ENCODE measurements at places on chromosomes 16 and 17. TPM values are rescaled to one million over a fixed set of nuclear protein-coding genes. Genes with fewer than 3 reads are reported as not detected.

Gene TNFSF12
- 12.7 TPM for total RNA-seq

Gene TBC1D28
- not detected for total RNA-seq

Gene MGAT5B
- total RNA-seq, result 0.59 TPM

Gene CSH1
- total RNA-seq, result not detected

Gene GGT6
- not detected for total RNA-seq

Gene CA7
- total RNA-seq, result not detected

Gene LRRC46
- not detected for total RNA-seq

Gene ASB16
- total RNA-seq, result not detected

Gene GNAO1
- total RNA-seq, result not detected

Gene PYY
- total RNA-seq, result not detected

Gene SPAG9
- 192 TPM for total RNA-seq

Gene AGRP
- total RNA-seq, result not detected

Gene SLC47A2
- total RNA-seq, result not detected

Gene GSDMA
- not detected for total RNA-seq

Gene BRICD5
- total RNA-seq, result 1.5 TPM

Gene TMEM132E
- not detected for total RNA-seq

Gene EFNB3
- 1.8 TPM for total RNA-seq

Gene KRTAP1-1
- 2.4 TPM for total RNA-seq

Gene G6PC1
- total RNA-seq, result not detected

Gene LRRC37A
- total RNA-seq, result 6.2 TPM

Gene TSPOAP1
- 3.8 TPM for total RNA-seq

Gene KRT20
- total RNA-seq, result not detected

Gene CCL4
- 0.36 TPM for total RNA-seq

Gene VPS4A
- total RNA-seq, result 32.6 TPM

Gene STH
- total RNA-seq, result not detected

Gene EXOC7
- total RNA-seq, result 102 TPM

Gene CD300E
- total RNA-seq, result under 0.01 TPM

Gene ULK2
- 27.5 TPM for total RNA-seq

Gene KRT15
- 0.72 TPM for total RNA-seq

Gene SDR42E2
- not detected for total RNA-seq

Gene DYNLRB2
- total RNA-seq, result not detected

Gene HLF
- total RNA-seq, result under 0.01 TPM

Gene DOC2A
- not detected for total RNA-seq

All from osteoblast (primary cell).